ENCODE measurements at places on chromosomes 5 and 9.

DNA sequence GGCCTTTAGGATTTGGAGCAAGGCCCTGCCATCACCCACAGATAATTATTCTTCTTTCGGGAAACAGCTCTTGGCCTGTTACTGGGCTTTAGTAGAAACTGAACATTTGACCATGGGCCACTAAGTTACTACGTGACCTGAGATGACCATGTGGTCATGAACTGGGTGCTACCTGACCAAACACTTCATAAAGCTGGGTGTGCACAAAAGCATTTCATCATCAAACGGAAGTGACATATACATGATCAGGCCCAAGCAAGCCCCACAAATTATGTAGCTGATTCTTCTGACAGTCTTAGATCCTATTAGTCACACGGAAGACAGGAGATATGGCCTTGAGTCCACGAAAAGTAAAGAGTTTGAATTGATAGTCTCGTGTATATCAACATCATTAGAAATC lies 130.9 kb upstream of the FBN2 start:
- DNase-seq = no peak

GRCh38 chr5:40507095-40507494 lies 172.6 kb upstream of the PTGER4 start:
- DNase-seq = no peak

DNA sequence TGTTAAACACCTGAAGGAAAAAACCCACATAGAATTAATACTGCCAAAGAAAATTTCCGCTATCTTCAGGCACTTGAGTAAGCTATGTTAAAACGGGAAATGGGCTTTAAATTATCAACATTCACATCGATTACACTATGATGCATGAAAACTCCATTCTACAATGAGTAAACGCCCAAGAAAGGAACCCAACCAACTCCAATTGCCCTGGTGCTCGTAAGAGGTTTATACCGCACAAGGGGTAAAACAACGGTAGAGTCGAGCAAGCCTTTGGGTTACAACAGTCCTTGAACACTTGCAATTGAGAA lies 1.0 kb downstream of the AGTPBP1 start:
- DNase-seq = no peak

- no peak for DNase-seq
Observed at GRCh38 chr9:107237873-107238272, 45.2 kb upstream of the RAD23B start.

- no peak for DNase-seq
Observed at GRCh38 chr5:136143312-136143711, 10.7 kb downstream of the SMAD5 start.

- DNase-seq = no peak
Observed at GRCh38 chr5:22900801-22901310, 47.7 kb upstream of the CDH12 start.

DNA sequence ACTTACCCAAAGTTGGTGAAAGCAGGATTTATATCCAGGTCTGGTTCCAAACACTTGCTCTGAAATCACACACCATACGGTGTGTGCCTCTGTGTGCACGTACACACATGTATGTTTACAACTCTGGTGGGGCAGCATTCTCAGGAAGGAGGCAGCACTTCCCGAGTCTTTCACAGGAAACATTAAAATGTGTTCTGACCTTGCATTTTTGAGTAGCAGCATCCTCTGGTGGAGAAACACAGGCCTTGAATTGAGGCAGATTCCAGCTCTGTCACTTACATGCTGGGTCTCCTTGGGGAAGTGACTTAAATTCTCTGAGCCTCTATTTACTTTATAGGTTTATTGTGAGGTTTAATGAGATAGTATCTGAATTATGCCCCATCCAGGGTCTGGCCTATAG lies 126.4 kb downstream of the RGS3 start:
- no peak for DNase-seq

- DNase-seq = no peak
Observed at GRCh38 chr9:35294066-35294465, 132.3 kb downstream of the UNC13B start.

- no peak for DNase-seq
Observed at GRCh38 chr5:38808666-38809343, 37.0 kb upstream of the OSMR start.

Data from head of caudate nucleus (tissue), 42 donors.